ENCODE measurements at places on chromosomes 1 and 21.

GRCh38 chr21:25733859-25734653, 648 bp downstream of the ATP5PF start:
- DNase-seq: peak; percentile 50

- DNase-seq: peak; percentile 42
These were observed 37.3 kb downstream of the RGL1 start for GRCh38 chr1:183841950-183842794.

GRCh38 chr1:3981746-3982505, 81.9 kb upstream of the C1orf174 start:
- DNase-seq: no peak

DNA sequence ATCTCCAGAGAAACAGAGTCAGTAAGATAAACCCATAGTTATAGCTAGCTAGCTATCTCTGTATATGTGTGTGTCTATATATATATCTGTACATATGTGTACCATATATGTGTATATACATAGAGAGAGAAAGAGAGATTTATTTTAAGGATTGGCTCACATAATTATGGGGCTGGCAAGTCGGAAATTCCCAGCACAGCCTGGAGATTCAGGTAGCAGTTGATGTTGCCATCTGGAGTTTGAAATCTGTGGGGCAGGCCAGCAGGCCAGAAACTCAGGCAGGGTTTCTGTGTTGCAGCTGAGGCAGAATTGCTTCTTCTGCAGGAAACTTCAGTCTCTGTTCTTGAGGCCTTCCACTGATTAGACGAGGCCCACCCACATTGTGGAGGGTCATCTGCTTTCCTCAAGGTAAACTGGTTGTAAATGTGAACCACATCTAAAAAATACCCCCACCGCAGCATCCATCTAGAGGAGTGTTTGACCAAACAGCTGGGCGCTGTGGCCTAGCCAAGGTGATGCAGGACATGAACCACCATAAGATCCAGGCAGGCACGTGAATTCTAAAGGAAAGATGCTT, 81.0 kb downstream of the FBXO2 start:
- no peak for DNase-seq

- DNase-seq: no peak
These were observed 254.2 kb upstream of the VAMP3 start for GRCh38 chr1:7516929-7517328.

GRCh38 chr21:24208562-24209260, 1398.6 kb downstream of the MRPL39 start:
- DNase-seq: no peak

GRCh38 chr1:86416343-86416742, 7.6 kb upstream of the CLCA2 start:
- no peak for DNase-seq

Data from activated CD8-positive, alpha-beta T cell treated with anti-CD3 and anti-CD28 coated beads for 36 hours (primary cell).